ENCODE measurements at places on chromosomes 13 and 19. TPM values are rescaled to one million over a fixed set of nuclear protein-coding genes. Genes with fewer than 3 reads are reported as not detected.

DNA sequence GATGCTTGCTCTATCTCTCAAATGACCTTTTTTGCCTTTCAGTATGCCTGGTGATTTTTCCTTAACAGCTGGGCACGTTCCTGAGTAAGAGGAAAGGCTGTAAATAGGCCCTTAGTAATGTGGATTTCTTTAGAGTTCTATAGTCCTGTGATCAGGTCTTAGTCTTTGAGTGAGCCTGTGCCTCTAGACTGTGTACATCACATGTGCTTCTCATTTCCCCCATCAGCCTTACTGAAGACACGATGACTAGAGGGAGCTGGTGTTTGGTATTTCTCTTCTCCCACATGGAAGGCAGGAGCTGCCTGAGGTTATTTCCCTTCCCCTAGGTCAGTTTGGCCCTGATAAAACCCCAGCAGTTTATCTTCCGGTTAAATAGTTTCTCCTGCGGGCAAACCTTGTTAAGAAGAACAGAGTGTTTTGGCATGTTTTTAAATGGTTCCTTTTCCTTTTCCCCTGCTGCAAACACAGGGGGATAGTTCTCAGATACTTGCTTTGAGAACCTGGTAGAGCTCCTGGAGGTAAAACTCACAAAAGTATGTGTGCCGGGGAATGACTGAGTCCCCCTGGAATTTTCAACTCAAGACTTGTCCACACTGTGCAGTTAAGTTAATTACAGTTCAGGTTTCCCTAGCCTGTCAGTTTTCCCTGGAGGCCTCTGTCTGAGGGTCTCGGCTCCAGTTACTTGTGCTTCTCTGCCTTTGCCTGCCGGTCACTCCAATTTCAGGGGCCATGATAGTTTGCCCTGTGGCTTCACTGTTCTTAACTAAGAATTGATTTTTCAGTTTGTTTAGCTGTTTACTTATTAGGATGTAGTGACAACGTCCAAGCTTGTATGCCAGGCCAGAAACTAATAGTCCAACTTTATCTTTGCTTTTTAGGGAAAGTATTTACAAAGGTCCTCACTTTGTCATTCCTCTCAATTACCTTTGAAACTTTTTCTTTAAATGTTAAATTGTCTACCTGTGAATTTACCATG lies 94.4 kb downstream of the URI1 start:
- peak; percentile 59 for DNase-seq

GRCh38 chr13:39554371-39554770 lies 48.6 kb downstream of the LHFPL6 start:
- DNase-seq = no peak

PRKCG gene
- total RNA-seq = not detected

GRCh38 chr19:40802300-40803169 lies 3.5 kb downstream of the EGLN2 start:
- DNase-seq = no peak

- no peak for DNase-seq
Measured at GRCh38 chr13:28826368-28826767, 6.2 kb downstream of the MTUS2 start.

DNA sequence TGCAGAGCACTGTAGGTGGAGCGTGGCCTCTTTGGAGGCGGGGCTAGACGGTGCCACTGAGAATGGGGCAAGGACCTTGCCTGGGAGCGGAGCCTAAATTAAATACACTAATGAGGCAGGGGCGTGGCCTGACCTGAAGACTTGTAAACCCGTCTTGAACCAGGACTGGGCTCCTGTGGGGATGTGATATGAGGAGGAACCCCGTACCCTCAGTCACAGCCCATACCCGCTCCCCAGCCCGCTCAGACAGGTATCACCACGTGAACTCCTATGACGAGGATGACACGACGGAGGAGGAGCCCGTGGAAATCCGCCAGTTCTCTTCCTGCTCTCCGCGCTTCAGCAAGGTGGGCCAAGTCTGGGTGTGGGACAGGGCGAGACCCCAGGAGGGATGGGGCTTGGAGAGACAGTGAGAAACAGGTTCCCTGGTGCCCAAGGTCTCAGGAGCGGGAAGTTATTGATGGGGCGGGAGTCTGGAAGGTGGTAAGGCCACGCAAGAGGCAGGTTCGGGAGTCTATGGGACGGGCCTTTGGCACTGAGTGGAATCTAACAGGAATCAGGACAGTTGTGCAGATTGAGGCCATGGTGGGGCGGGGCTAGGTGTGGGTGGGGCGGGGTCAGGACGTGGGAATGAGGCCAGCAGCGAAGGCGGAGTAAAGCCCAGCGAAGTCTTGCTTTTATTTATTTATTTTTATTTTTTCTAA lies 14.7 kb downstream of the DNASE2 start:
- DNase-seq = no peak

DNA sequence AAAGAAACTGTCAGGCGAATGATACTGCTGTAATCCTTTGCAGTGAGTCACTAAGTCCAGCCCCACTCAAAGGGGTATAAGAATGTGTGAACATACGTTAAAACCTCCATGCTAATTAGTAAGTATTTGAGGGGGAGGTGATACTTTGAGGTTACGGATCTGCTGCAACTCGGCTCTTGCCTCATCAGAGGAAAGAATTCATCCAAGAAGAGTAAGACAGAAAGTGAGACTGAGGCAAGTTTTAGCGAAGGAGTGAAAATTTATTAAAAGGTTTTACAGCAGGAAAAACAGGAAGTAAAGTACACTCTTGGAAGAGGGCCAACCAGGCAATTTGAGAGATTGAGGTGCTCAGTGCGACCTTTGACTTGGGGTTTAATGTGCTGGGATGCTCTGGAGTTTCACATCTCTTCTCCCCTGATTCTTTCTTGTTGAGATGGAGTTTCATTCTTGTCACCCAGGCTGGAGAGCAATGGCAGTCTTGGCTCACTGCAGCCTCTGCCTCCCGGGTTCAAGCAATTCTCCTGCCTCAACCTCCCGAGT lies 9.8 kb downstream of the CLEC4M start:
- DNase-seq = peak; percentile 12

ZNF181 gene
- total RNA-seq = 16.8 TPM

DNA sequence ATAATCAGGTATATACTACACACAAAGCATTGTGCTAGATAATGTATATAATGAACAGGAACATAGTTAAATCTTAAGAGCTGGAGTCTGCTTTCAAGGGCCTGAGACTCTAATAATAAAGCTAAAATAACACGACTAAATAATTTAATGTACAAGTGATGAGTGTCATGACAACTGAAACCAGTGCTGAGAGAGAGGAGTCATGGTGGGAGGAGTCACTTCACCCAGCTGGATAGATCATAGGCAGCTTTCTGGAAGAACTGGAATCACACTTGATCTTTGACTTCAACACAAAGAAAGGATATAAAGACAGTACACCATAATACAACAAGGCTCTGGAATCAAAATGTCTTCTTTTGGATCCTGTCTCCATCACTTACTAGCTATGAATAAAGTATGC lies 7.1 kb downstream of the RBM26 start:
- peak; percentile 17 for DNase-seq

All from RPMI7951 (cell line).